Kidney (tissue), 22 donors: ENCODE measurements at places on chromosomes 4 and X. TPM values are rescaled to one million over a fixed set of nuclear protein-coding genes. Genes with fewer than 3 reads are reported as not detected.

- peak; percentile 44 for DNase-seq
These were observed 22.4 kb downstream of the RS1 start for GRCh38 chrX:18649498-18649951.

DNA sequence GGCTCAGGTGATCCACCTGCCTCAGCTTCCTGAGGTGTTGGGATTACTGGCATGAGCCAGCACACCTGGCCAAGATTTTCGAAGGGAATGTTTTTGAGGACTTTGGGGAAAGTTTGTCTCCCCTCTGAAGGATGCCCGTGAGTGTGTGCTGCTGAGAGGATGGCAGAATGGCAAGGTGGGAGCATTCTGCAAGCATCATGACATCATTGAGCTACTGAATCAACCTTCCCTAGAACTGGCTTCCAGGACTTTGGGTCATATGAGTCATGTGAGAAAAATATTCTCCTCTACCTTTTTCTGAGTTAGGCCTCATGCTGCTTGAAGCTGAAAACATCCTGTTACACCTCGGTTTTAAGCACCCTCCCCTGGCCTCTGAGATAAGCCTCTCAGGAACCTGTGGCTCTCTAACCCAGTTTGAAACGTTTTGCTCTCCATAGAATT lies 31.0 kb downstream of the TMEM131L start:
- no peak for DNase-seq

- DNase-seq, result no peak
These were observed 16.8 kb upstream of the DMP1 start for GRCh38 chr4:87633243-87633642.

MAGEC1 gene
- total RNA-seq, result not detected

GABRG1 gene
- not detected for total RNA-seq

TIGD4 gene
- 1.1 TPM for total RNA-seq

- DNase-seq, result no peak
These were observed 36.6 kb upstream of the PDK3 start for GRCh38 chrX:24428516-24428915.

DNA sequence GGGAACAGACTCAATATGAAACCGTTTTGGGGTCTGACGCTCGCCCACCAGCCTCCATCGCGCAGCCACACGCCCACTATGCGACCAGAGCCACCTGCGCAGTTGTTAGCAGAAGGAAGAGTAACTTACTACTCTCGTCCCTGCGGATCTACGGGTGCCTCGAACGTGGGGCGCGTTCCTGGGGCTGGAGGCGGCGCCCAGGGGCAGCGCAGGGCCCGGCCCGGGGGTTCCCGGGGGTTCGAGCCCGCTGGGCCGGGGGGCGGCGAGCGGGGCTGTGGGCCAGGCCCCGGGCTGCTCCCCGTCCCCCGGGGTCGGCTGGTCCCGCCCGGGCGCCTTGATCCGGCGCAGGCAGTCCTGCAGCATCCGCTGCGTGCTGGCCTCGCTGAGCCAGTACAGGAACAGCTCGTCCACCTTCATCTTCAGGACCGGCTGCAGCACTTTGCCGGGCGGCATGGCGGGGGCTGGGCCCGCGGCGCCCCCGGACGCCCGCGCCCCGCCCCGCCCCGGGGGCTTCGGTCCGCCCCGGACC lies 404 bp downstream of the PPP2R3B start:
- DNase-seq, result peak; percentile 24
